ENCODE measurements at places on chromosomes 13 and 19.

DNA sequence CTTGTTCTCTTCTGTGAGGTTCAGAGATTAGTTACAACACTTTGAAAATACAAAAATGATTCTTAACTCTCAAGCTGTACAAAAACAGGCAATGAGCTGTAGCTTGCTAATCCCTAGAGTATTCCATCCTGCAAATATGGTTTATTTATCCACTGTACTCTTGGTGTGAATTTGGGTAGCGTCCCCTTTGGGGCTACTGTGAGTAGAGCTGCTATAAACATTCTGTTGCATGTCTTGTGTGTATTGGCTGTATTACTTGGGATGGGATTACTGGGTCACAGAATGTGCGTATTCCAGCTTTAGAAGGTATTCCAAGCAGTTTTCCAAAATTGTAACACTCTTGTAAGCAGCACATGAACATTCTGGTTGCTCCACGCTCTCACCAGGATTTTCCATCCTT is 33.5 kb downstream of the GPR12 start:
- DNase-seq: no peak

GRCh38 chr19:45927565-45928261 is 13.1 kb upstream of the NANOS2 start:
- peak; percentile 58 for DNase-seq

GRCh38 chr19:54517483-54517882 is 14.9 kb downstream of the LAIR2 start:
- DNase-seq: no peak

DNA sequence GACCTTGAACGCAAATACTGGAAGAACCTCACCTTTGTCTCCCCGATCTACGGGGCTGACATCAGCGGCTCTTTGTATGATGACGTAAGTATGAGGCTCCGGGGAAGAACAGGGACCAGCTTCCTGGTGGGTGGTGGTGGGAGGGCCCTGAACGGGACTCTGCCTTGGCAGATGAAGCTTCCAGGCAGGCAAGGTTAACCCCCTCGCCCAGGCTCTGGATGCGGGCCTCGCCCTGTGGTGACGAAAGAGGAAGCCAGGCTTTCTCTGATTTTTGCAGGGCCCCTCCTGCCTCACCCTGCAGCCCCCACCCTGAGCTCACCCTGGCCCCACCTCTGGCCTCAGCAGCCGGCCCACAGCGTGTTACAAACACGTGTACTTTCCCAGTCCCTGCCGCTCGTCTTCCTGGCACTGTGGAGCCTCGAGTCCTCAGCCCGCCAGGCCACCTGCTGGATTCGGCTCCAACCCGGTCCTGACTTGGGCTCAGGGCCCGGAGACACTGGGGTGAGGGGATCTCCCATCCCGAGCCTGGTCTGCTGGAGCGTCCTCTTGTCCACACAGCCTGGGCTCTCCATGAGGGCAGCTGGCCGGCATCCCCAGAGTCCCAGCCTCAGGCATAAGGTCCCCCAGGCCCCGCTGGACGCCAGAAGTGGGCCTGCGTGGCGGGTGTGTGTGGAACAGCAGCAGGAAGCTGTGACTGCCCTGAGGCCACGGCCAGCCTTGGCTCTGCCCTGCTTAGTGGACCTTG is 72.4 kb downstream of the KDM4B start:
- no peak for DNase-seq

- DNase-seq: no peak
Measured at GRCh38 chr13:46996316-46997030, 99.6 kb upstream of the HTR2A start.

DNA sequence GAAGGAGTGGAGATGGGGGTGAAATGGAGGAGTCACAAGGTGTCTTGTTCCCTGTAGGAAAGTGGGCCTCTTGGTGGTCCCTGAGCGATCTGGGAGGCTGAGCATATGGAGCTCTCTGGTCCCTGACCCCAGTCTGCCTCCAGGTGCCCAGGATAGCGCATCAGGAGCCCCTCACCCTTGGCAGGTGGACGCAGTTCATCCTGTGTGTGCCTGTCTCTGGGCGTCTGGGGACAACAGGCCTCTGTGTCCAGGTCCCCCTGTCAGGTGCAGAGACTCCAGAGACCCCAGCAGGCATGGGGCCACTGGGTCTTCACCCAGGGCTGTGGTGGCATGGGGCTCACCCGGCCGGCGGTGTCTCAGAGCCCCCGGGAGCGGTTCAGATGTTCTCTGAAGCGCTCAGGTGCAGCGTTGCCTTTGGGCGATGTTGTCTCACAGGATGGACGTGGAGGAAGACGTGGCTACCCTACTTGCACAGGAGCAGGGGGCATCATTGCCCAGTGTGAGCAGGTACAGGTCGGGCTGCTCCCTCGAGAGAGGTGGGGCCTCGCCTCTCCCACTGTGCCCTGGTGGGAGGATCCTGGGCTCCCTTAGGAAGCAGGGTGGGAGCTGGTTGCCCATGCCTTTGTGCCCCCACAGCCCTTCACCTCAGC is 58.1 kb upstream of the TPM4 start:
- no peak for DNase-seq

GRCh38 chr13:26061947-26062346 is 10.1 kb upstream of the SHISA2 start:
- DNase-seq: peak; percentile 68

- DNase-seq: peak; percentile 66
Measured at GRCh38 chr13:50761406-50761805, 82.1 kb downstream of the DLEU7 start.

- no peak for DNase-seq
Measured at GRCh38 chr19:3073931-3074595, 11.8 kb upstream of the TLE5 start.

DNA sequence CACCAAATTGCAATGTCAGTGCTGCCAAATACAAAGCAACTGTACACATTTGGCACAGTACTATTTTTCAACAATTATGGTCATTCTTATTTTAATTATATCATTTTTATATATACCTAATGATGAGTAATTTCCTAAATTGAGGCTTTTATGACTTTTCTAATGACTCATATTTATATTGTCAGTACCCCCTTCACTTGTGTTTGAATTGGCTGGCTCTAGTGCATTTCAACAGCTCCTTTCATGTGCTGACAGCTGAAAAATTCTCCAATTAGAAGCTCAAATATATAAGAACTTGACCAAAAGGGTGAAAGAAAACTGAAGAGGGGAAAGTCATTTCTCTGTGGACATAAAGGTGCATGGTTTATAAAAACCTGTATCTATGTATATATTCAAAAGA is 263.3 kb downstream of the SLITRK1 start:
- DNase-seq: peak; percentile 35

GRCh38 chr19:32358321-32358720 is 12.9 kb downstream of the ZNF507 start:
- DNase-seq: no peak

GRCh38 chr19:5494773-5495172 is 39.6 kb downstream of the ZNRF4 start:
- DNase-seq: no peak

DNA sequence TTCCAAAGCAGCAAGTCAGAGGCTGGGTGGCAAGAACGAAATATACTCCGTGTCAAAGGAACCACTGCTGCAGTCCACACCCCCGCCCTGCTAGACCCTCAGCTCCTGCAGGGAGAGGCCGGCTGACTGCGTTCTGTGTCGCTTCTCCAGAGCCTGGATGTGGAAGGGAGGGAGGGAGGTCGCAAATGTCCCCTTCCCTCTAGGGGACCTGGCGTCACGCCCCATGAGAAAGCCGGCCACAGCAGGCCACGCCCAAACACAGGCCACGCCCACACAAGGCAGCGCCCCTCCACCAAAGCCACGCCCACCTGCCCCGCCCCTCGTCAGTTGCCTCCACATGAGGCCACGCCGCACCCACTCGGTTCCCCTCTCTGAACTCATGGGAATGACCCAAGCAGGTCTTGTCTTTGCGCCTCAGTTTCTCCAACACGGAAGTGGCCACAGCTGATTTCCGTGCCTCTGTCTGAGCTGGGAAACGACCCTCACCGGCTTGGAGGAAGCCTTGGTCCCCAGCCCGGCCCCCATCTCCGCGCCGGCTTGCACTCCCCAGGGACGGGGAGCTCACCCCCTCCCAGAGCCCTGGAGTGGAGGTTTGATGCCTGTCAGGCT is 38.4 kb upstream of the TCF3 start:
- DNase-seq: no peak

GRCh38 chr13:65677906-65678305 is 1552.2 kb downstream of the PCDH9 start:
- no peak for DNase-seq

GRCh38 chr19:459724-460511 is 915 bp downstream of the SHC2 start:
- peak; percentile 13 for DNase-seq

DNA sequence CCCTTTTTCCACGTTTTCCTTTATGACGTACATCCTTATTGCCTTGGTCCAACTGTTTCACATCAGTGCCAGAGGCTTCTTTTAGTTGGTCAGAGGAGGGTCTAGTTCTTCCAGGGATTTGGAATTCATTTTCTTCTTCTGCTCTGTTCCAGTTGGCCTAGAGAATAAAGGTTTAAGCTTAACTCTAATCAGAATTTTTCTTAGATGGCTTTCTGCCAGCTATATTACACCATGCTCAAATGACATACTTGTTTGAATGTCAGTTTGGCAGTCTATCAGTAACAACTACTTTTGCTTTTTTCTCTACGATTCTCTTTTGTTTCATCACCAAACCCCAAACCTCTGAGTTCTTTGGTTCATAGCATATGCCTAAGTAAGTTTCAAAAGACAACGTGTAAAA is 16.8 kb downstream of the SPART start:
- DNase-seq: no peak

- DNase-seq: no peak
Measured at GRCh38 chr13:107450931-107451330, 764.4 kb downstream of the LIG4 start.

DNA sequence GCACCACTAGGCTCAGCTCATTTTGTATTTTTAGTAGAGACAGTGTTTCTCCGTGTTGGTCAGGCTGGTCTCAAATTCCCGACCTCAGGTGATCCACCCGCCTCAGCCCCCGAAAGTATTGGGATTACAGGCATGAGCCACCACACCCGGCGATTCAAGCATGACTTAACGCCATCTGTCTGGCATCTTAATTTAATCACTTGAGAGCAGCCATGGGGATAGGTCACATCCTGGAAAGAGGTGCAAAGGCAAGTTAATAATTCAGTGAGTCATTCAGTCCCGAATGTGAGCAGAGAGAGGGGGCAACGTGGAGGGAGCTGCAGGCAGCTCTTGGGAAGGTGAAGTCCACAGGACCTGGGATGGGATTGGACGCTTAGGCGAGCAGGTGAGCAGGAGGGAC is 31.7 kb upstream of the USP29 start:
- DNase-seq: no peak

- DNase-seq: no peak
Measured at GRCh38 chr19:46220038-46220615, 9.4 kb upstream of the IGFL1 start.

Data from foreskin keratinocyte (primary cell).